ENCODE measurements at places on chromosomes 2 and 18. TPM values are rescaled to one million over a fixed set of nuclear protein-coding genes. Genes with fewer than 3 reads are reported as not detected.

Gene HOXD11
- not detected for total RNA-seq

Gene UPP2
- total RNA-seq: not detected

DNA sequence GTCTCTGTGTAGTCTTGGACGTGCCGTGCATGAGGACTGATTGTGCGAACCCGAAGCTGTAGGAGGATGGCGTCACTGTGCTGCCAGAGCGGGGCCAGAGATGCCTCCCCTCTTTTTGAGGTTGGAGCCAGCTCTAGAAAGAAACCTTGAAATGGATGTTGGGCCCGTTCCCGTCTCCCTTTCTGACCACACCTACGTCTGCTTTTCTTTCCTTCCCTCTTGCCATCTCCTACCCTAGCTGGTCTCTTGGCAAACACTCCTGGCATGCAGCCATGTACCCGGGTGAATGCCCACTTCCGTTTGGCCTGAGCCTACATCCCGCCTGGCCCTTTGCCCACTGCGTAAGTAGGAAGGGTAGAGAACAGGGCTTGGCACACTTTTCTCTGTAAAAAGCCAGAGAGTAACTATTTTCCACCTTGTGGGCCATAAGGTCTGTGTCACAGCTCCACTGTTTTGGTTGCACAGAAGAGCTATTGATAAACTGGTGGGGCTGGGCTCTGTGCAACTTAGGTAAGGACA is 37.4 kb downstream of the SH3BP4 start:
- H3K36me3 ChIP-seq: peaks cover 12% of the 10 kb centered on the region
- no peak overlapping the region for H3K4me3 ChIP-seq
- peak overlapping the region; percentile 16 for H3K27ac ChIP-seq
- no peaks in the 10 kb centered on the region for H3K27me3 ChIP-seq
- H3K4me1 ChIP-seq: peaks cover 36% of the 10 kb centered on the region

GRCh38 chr2:128361376-128362131 is 42.9 kb upstream of the HS6ST1 start:
- no peak overlapping the region for H3K4me3 ChIP-seq
- H3K4me1 ChIP-seq: peaks cover 32% of the 10 kb centered on the region
- H3K27me3 ChIP-seq: no peaks in the 10 kb centered on the region
- H3K36me3 ChIP-seq: no peaks in the 10 kb centered on the region

DNA sequence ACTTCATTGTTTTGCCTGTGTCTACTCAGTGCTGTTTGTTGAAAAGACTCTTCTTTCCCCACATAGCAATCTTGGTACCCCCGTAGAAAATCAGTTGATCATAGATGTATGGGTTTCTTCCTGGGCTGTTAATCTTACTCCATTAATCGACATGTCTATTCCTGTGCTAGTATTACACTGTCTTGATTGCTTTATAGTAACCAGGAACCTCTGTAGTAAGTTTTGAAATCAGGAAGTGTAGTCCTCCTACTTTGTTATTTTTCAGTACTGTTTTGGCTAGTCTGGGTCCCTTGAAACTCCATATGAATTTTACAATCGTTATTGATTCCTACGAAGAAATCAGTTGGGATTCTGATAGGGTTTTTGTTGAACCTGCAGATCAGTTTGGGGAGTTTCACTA is 78.8 kb upstream of the FAM136A start:
- H3K27me3 ChIP-seq: no peaks in the 10 kb centered on the region
- no peak overlapping the region for H3K27ac ChIP-seq
- no peaks in the 10 kb centered on the region for H3K36me3 ChIP-seq
- no peaks in the 10 kb centered on the region for H3K4me1 ChIP-seq

- H3K27me3 ChIP-seq: no peaks in the 10 kb centered on the region
- H3K36me3 ChIP-seq: no peaks in the 10 kb centered on the region
- no peak overlapping the region for H3K4me3 ChIP-seq
- no peak overlapping the region for H3K27ac ChIP-seq
Observed at GRCh38 chr2:55164534-55165480, 67.3 kb downstream of the CLHC1 start.

GRCh38 chr2:241314226-241315092 is 1.0 kb downstream of the HDLBP start:
- DNase-seq: peak; percentile 41
- peak overlapping the region; percentile 98 for H3K4me3 ChIP-seq
- H3K4me1 ChIP-seq: peaks cover 55% of the 10 kb centered on the region
- H3K27me3 ChIP-seq: no peaks in the 10 kb centered on the region
- peak overlapping the region; percentile 100 for H3K27ac ChIP-seq

DNA sequence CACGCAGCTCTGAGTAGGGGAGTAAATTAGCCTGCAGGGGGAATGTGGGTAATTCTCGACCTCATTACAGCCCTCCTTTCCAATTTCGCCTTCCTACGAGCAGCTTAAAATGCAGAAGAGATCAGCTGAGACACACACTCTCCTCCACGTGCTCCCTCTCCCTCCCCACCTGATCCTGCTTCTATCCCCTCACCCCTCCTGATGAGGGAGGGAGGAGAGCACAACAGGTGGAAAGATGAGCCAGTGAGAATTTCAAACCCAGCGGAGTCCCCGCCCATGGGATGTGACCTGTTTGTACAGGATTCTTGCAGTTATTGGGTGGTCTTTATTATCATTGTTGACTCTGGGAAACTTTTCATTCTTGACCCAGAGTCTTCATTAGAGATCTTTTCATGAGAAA is 35.5 kb downstream of the DDX18 start:
- H3K27me3 ChIP-seq: peaks cover 19% of the 10 kb centered on the region
- no peak overlapping the region for H3K4me3 ChIP-seq
- no peaks in the 10 kb centered on the region for H3K36me3 ChIP-seq

Gene CAVIN2
- 2.8 TPM for total RNA-seq

DNA sequence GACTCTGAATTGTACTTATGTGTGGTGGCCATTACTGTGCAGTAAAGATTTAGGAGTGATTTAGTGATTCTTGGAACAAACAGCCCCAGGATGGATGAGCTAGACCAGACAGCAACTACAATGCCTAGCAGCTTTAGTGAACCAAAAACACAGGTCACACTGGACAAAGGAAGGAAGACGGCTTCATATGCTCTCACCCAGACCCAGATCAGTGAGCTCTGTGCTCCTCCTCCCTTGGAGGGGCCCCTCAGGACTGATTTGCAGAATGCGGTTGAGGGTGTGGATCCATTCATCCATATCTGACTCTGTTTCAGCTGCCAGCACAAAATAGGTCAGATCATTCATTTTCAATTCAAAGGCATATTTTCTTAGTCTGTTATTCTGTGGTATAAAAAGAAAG is 159.7 kb upstream of the CCDC195 start:
- H3K4me1 ChIP-seq: no peaks in the 10 kb centered on the region
- no peak overlapping the region for H3K4me3 ChIP-seq
- peaks cover 19% of the 10 kb centered on the region for H3K36me3 ChIP-seq
- DNase-seq: no peak

DNA sequence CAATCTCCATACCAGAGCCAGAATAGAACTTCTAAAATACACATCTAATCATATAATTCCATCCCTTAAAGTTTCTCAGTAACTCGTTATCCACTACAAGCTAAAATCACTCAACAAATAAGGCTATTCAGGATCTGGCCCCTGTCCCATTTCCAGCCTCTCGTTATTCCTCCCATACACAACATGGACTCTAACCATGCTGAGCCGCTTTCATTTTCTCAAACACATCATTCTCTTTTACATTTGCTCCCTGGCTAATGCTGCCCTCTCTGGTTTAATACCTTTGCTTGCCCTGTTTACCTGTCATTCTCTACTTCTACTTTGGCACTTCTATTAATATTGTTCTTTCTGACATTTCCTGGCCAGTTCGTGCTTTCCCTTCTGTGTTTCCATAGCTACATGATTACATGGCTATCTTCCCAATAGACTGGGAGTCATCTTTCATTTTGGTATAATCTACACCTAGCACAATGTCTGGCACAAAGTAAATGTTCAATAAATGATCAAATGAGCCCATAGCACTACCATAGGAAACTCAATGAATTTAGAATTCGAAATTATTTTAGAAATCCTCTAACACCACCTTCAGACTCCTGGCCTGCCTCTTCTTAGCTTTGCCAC is 163.6 kb upstream of the VRK2 start:
- no peaks in the 10 kb centered on the region for H3K36me3 ChIP-seq
- peaks cover 3% of the 10 kb centered on the region for H3K4me1 ChIP-seq
- H3K4me3 ChIP-seq: no peak overlapping the region
- H3K27ac ChIP-seq: no peak overlapping the region

DNA sequence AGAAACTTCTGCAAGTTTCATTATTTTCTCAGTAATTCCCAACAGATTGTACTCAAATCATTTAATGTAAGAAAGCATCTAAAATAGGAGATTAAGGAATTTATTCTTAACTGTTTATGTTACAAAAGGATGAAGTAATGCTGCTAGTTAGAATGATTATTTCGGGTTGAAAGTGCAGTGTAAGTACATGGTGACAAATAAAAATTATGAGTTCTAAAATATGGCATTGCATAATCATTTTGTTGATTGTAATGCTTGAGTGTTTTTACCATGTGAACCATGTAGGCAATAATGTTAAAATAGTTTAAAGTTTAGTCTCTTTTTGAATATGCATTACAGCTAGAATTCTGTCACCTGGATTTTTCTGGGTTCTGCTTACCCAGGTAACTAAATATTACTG is 149.0 kb upstream of the SP5 start:
- no peaks in the 10 kb centered on the region for H3K4me1 ChIP-seq
- no peaks in the 10 kb centered on the region for H3K27me3 ChIP-seq
- no peak overlapping the region for H3K4me3 ChIP-seq
- DNase-seq: no peak

DNA sequence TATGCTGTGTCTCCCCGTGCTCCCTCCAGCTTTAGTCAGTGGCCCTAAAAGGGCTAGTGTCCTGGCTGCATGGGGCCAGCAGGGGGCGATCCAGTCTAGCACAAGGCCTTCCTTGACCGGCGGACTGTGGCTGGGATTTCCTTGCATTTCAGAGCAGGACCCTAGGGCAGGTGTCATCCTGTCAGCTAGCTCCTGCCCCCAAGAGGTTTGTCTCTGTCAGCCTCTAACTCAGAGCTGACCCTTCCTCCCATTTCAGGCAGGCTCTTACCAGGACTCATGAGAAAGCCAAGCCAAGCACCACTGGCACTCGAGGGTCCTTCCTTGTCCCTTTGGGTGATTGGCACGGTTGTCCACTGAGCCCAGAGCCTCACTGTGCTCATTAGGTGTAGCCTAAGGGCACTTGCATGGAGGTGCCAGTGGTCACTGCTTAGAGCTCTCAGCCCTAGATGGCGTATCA is 140.3 kb downstream of the RPIA start:
- no peak overlapping the region for H3K4me3 ChIP-seq
- no peaks in the 10 kb centered on the region for H3K27me3 ChIP-seq
- no peak for DNase-seq
- no peak overlapping the region for H3K27ac ChIP-seq

- no peaks in the 10 kb centered on the region for H3K36me3 ChIP-seq
- no peaks in the 10 kb centered on the region for H3K4me1 ChIP-seq
- H3K27ac ChIP-seq: no peak overlapping the region
- no peak overlapping the region for H3K4me3 ChIP-seq
Observed at GRCh38 chr2:224560549-224560948, 24.6 kb downstream of the CUL3 start.

- no peaks in the 10 kb centered on the region for H3K27me3 ChIP-seq
- H3K36me3 ChIP-seq: no peaks in the 10 kb centered on the region
- no peaks in the 10 kb centered on the region for H3K4me1 ChIP-seq
- H3K27ac ChIP-seq: no peak overlapping the region
- H3K4me3 ChIP-seq: no peak overlapping the region
Observed at GRCh38 chr2:149438330-149438960, 108.1 kb downstream of the LYPD6 start.

Gene AQP12A
- total RNA-seq: not detected

DNA sequence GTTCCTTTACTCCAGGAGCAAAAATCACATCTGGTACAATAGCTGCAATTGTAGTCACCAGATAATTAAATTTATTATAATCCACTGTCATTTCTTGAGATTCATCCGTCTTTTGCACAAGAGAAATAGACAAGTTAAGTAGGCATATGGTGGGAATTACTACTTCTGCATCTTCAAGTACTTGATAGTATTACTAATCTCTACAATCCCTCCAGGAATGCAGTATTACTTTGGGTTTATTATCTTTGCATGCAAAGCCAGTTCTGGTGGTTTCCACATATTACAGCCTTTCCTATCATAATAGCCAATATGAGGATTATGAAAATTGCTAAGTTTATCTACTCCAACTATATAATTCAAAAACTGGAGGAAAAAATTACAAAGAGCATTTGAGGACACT is 254.1 kb downstream of the IKZF2 start:
- H3K36me3 ChIP-seq: no peaks in the 10 kb centered on the region
- peaks cover 2% of the 10 kb centered on the region for H3K27me3 ChIP-seq
- H3K4me3 ChIP-seq: no peak overlapping the region
- H3K27ac ChIP-seq: no peak overlapping the region
- no peaks in the 10 kb centered on the region for H3K4me1 ChIP-seq

Gene FMNL2
- 29.1 TPM for total RNA-seq

DNA sequence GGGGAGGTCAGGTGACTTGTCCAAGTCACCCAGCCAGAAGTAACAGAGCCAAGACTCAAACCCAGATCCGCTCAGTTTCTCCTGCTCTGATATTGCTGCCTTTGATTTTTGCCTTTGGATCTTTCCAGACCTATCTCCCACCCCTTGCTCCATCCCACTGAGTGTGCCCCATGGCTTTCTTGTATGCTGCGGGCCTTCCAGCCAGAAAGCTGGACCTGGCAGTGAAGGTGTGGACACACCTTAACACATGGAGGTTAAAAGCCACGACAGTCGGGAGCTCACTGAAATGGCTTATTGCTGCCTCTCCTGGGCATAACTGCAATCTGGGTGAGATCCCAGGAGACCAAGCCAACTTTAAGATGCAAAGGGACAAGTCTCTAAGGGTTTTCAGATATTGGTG is 86.7 kb downstream of the LONRF2 start:
- H3K27me3 ChIP-seq: no peaks in the 10 kb centered on the region
- no peak overlapping the region for H3K27ac ChIP-seq
- no peak for DNase-seq
- peaks cover 8% of the 10 kb centered on the region for H3K4me1 ChIP-seq

Gene GAL3ST2
- not detected for total RNA-seq

DNA sequence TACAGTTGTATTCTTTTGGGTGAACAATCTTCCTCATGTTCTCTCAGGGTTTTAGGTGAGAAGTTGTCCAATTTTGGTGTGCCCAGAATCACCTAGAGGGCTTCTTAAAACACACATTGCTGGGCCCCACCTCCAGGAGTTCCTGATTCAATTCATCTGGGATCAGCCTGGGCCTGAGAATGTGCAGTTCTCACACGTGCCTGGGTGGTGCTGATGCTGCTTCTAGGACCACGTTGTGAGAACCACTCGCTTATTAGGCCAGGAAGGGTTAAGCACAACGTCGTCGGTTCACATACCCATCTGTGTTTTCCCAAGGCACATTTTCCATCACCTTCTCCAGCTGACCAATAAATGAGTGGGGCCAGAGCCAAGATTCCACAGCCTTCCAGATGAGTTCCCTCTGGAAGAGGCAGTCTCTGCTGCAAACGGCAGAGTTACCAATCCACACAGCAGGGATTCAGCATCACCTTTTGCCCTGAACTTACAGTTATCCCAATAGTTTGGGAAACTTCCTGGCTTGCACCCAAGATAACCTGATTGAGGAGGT is 277.7 kb upstream of the HNRNPA3 start:
- DNase-seq: no peak
- H3K4me3 ChIP-seq: no peak overlapping the region
- H3K27ac ChIP-seq: no peak overlapping the region
- no peaks in the 10 kb centered on the region for H3K4me1 ChIP-seq

- H3K36me3 ChIP-seq: peaks cover 3% of the 10 kb centered on the region
- H3K27ac ChIP-seq: no peak overlapping the region
Observed at GRCh38 chr2:200317975-200318374, 11.5 kb downstream of the SPATS2L start.

Gene TDRD15
- not detected for total RNA-seq
